ENCODE measurements at places on chromosomes 7 and 10. TPM values are rescaled to one million over a fixed set of nuclear protein-coding genes. Genes with fewer than 3 reads are reported as not detected.

Gene GJD4
- not detected for total RNA-seq

Gene GIMAP7
- total RNA-seq, result 19.2 TPM

Gene PLCE1
- 0.02 TPM for total RNA-seq

Gene AKR1C2
- not detected for total RNA-seq

Gene CHST3
- 0.21 TPM for total RNA-seq

Gene LRWD1
- 25.9 TPM for total RNA-seq

Gene NUPR2
- not detected for total RNA-seq

Gene PPP1R17
- not detected for total RNA-seq

Gene LLCFC1
- total RNA-seq, result not detected

Gene PDIA4
- total RNA-seq, result 99.4 TPM

Gene SYCE1
- 1.7 TPM for total RNA-seq

Gene NUP42
- total RNA-seq, result 43.7 TPM

Gene TUBAL3
- not detected for total RNA-seq

Gene STOX1
- 0.34 TPM for total RNA-seq

Gene HACD1
- total RNA-seq, result 1.5 TPM

Gene UPK3BL2
- total RNA-seq, result 8.1 TPM

Gene MSMB
- total RNA-seq, result not detected

Gene SEC61G
- 171 TPM for total RNA-seq

Gene NYAP1
- total RNA-seq, result 0.13 TPM

Gene TBL2
- total RNA-seq, result 37.8 TPM
